ENCODE measurements at places on chromosomes 5 and 9.
A peak's percentile ranks its signal among the peaks of the same experiment; 100 is the strongest.

- DNase-seq = no peak
- peaks cover under 1% of the 10 kb centered on the region for H3K36me3 ChIP-seq
- no peak overlapping the region for H3K4me3 ChIP-seq
- peaks cover 32% of the 10 kb centered on the region for H3K4me1 ChIP-seq
- H3K27me3 ChIP-seq = no peaks in the 10 kb centered on the region
These were observed 481.7 kb downstream of the CDH10 start for GRCh38 chr5:24163091-24163490.

DNA sequence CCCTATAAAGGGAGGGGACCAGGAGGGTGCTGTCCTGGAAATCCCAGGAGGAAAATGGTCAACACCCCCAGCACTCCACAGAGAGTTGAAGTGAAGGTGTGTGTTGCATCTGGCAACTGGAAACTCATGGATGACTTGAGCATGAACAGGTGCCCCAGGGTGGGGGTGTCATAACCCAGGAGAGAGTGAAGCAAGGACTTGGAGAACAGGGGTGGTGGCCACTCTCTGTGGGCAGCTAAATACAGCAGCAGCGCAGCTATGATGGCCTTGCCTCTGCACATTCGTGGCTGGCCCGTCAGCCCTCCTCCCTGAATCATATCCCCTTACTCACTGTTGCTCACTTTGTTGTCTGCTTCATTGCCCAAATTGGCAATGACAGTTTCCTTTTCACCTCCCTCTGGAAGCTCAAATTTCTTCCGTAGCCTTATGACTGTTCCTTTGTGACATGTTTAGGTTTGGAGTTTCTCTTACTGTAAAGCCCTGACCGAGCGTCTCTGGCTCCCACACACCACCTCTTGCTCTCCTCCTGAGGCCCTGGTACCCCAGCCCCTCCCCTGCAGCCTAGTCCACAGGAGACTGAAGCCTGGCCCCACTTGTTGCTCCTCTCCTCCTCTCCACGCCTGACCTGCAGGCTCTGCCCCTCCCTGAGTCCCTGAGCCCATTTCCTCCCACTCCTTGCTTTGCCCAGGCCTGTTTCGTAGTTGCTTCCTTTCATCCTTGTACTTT lies 185.8 kb downstream of the CD180 start:
- peak overlapping the region; percentile 99 for H3K27ac ChIP-seq
- H3K4me1 ChIP-seq = peaks cover 90% of the 10 kb centered on the region
- peak; percentile 94 for DNase-seq

DNA sequence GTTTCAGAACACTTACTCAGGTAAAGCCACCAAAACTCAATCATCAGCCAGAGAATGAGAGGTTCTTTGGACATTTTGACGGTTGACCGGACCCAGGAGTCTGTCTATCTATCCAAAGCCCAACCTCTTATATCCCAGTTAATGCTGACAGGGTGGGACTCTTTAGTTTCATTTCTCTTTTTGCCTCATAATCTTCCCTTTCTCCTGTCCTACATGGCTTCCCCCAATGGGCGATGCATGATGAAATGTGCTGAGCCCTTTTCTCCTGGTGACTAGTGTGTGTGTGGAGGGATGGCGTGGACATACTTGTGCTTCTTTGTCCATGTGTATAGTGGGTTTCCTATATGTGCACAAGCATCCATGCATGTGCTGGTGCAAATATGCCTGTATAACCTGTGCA lies at the start of gene TIMD4:
TSS of gene TIMD4 (minus strand) at position 102 of the 400 bp plus-strand sequence. CDS start at position 74, 28 bp downstream.
- no peaks in the 10 kb centered on the region for H3K4me1 ChIP-seq
- H3K36me3 ChIP-seq = no peaks in the 10 kb centered on the region
- H3K4me3 ChIP-seq = no peak within 1 kb of the TSS
- H3K27me3 ChIP-seq = no peaks in the 10 kb centered on the region
- H3K27ac ChIP-seq = no peak within 1 kb of the TSS

DNA sequence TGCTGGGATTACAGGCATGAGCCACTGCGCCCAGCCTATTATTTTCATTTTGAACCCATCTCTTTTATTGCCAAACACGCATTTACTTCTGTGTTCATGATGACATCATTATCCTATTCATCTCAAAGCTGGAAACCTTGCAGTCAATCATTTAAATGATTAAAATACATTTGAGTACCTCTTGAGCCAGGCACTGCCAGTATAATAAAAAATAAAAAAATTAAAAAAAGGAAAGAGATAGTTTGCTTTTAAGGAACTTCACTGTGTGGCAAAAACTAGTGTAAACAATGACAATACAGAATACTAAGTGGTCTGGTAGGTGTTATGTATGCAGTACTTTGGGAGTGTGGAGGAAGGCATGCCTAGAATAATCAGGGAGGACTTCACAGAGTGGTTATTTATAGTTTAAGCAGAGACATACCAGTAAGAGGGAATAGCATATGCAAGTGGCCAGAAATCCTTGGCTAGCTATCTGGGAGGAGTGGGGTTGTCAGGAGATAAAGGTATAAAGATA lies 8.6 kb downstream of the NSD1 start:
- peaks cover 95% of the 10 kb centered on the region for H3K36me3 ChIP-seq
- no peak for DNase-seq
- no peaks in the 10 kb centered on the region for H3K27me3 ChIP-seq
- H3K4me1 ChIP-seq = peaks cover 4% of the 10 kb centered on the region
- no peak overlapping the region for H3K27ac ChIP-seq

GRCh38 chr5:135213466-135214239 lies 179.6 kb upstream of the PITX1 start:
- peaks cover 6% of the 10 kb centered on the region for H3K4me1 ChIP-seq
- H3K27ac ChIP-seq = no peak overlapping the region
- no peak overlapping the region for H3K4me3 ChIP-seq
- DNase-seq = no peak
- no peaks in the 10 kb centered on the region for H3K36me3 ChIP-seq

- peak overlapping the region; percentile 68 for H3K27ac ChIP-seq
- DNase-seq = peak; percentile 77
- peaks cover 10% of the 10 kb centered on the region for H3K4me1 ChIP-seq
- peak overlapping the region; percentile 35 for H3K4me3 ChIP-seq
- no peaks in the 10 kb centered on the region for H3K27me3 ChIP-seq
- H3K36me3 ChIP-seq = no peaks in the 10 kb centered on the region
These were observed 45.4 kb downstream of the ANXA2R start for GRCh38 chr5:42994555-42995359.

DNA sequence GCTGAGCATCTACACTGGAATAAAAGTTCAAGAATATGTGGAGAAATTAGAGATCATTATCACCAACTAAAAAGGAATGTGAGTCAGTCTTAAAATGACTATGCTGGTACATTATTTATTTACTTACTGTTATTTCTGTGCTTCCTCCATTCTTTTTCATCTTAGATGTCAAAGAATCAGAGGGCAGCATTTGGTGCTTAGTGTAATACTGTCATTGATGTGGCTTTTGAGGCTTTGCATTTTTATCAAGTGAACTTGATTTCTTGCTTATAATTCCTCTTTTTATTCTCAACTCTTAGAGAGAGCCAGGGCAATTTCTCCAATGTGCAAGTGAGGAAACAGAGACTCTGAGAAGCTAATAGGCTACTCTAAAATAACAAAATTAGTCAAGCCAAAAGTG lies 163.7 kb upstream of the TRPC7 start:
- no peaks in the 10 kb centered on the region for H3K36me3 ChIP-seq
- H3K4me1 ChIP-seq = no peaks in the 10 kb centered on the region
- H3K27me3 ChIP-seq = peaks cover 23% of the 10 kb centered on the region
- H3K27ac ChIP-seq = no peak overlapping the region

GRCh38 chr9:99515895-99516656 lies 294.0 kb downstream of the SEC61B start:
- H3K4me3 ChIP-seq = no peak overlapping the region
- no peak for DNase-seq
- no peak overlapping the region for H3K27ac ChIP-seq
- H3K27me3 ChIP-seq = no peaks in the 10 kb centered on the region
